ENCODE measurements at places on chromosomes 5 and 9.

GRCh38 chr5:170223906-170224305 lies 8.9 kb upstream of the C5orf58 start:
- no peak for DNase-seq

GRCh38 chr5:6686915-6687409 lies 26.3 kb upstream of the TENT4A start:
- DNase-seq: no peak

GRCh38 chr5:124902097-124902821 lies 155.8 kb upstream of the ZNF608 start:
- DNase-seq: peak; percentile 54

DNA sequence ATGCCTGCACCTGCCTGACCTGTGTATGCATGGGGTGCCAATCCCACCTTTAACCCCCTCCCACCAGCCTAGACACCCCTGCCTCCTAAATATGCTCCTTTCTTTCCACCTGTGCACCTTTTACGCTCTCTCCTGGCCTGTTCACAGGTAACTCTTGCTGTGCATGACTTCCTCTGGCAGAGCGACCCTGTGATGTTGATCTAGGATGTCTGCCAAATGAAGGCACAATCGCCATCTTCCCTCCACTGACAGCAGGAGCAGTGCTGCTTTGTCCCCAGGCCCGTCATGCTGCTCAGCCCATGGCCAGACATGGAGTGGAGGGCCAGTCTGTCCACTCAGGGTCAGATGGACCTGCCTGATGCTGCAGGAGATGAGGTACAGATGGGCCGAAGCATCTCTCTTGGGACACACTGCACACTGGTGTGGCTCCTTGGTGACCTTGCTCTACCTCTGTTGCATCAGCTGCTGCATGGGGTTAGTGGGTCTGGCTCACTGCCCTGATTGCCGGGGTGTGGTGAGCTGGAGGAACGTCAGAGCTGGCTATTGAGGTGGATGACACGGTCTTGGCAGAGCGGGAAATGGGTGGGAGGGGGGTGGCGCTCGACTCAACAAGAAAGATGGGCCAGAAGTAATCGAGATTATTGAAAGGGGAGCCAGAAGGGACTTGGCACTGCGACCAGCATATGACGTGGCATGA lies 101.7 kb upstream of the PITX1 start:
- DNase-seq: no peak

DNA sequence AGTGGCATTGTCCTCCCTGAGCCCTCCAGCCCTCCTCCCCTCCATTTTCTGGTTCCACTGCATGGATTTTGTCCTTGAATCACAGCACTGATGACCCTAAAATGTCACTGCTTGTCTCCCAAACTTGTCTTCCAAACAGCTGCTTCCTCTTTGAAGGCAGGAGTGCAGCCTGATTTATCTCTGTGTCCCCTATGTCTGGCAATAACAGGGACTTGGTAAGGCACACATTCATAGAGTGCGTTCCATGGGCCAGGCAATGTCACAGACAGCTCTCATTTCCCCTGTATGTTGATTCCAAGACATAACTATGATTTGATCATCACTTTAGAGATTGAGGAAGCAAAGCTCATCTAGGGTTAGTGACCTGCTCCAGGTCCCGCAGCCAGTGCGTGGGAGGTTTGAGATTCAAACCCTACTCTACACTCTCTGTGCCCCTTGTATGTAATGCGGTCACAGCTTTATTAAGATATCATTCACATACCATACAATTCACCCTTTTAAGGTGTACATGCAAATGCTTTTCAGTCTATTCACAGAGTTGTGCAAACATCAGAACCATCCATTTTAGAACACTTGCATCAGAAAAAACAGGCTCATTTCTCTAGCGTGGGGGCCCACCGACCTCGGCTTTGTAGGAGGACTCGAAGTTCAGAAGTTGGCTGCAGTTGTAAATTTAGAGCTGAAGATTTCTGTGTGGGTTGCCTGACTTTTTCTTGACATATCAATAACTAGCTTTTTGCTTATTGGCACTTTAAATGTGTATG lies 28.4 kb upstream of the BOD1 start:
- DNase-seq: no peak

GRCh38 chr9:88173378-88173999 lies 35.2 kb upstream of the SPATA31C2 start:
- DNase-seq: peak; percentile 38

GRCh38 chr5:147911427-147911826 lies 5.1 kb upstream of the C5orf46 start:
- DNase-seq: no peak

DNA sequence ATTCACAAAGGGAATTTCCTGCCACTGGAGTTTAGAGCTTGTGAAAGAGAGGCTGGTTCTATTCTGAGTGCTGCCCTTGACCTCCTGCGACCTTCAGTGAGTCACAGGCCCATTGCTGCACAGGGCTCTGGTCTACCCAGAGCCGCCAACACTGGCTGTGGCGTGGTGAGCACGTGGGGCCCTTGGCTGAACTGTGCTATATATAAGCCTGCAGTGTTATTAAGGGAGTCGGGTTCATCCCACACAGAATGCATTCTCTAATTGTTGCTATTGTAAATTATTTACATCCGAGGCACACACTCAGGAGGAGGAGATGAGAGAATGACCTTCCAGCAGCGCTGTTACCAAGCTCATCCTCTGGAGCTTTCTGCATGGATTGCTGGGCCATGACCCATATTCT lies 47.1 kb downstream of the BRINP1 start:
- DNase-seq: peak; percentile 86

Measured in kidney (tissue), 22 donors.